ENCODE measurements at places on chromosomes 12 and 14.
A peak's percentile ranks its signal among the peaks of the same experiment; 100 is the strongest.

DNA sequence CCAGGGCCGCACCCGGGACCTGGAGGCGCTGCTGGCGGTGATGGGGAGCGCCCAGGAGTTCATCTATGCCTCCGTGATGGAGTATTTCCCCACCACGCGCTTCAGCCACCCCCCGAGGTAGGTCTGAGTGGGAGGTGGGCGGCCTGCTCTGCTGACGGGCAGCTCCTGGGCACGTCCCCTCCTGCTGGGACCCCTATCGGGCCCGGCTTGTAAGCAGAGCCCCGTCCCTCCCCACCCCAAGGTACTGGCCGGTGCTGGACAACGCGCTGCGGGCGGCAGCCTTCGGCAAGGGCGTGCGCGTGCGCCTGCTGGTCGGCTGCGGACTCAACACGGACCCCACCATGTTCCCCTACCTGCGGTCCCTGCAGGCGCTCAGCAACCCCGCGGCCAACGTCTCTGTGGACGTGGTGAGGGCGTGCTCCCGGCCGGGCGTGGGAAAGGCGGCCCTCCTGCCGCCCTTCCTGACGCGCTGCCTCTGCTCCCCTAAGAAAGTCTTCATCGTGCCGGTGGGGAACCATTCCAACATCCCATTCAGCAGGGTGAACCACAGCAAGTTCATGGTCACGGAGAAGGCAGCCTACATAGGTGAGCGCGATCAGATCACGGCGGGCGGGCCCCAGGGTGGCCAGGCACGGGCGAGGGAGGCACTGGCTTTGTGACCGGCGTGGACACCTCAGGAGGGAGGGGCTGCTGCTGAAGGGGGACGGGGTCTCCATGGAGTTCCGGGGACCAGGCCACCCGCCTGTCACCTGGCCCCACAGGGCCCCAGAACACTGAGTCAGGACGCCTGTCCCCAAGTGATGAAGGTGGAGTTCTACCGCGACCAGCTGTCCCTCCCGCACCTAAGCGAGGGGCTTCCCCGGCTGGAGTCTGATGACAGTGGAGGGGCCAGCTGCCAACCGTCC is 7.3 kb downstream of the PLD4 start:
- no peak for DNase-seq

DNA sequence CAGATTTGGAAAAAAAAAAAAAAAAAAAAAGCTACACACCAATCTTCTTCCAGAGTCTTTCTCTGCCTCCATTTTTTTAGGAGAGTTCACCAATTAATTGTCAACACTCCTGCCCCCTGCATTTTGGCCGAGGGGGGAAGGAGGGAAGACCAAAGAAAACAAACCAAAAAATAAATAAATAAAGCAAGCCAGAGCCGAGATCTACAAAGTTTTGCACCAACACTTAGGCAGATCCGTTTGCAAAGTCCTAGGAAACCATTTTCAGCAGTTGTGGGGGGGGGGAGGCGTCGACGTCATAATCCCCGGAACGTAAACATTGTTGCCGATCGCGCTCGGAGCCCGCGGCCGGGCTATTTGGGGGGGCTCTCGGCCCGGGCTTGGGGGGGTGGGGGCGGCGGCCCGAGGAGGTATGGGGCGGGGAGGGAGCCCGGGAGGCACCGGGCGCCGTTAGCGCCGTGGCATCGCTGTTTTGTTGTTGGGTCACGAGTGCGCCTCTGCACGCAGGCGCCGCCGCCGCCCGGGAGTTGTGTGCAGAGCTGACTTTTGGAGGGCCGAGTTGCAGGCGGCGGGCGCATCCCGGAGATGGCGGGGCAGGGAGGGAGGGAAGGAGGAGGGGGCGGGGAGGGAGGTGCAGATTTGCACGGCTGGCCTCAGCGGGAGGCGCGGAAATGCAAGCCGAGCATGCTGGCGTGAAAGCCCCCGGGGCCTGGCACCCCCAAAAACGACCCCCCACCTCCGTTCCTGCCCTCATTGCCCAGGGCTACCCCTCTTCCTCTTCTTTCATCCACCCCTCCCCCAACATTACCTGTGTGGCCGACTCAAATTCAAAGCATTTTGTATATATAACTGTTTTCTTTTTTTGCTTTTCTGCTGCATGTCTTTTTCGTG is 598 bp downstream of the KDM2B start:
- DNase-seq: peak; percentile 91

- DNase-seq: no peak
Observed at GRCh38 chr12:124361074-124361970, 66.4 kb downstream of the RFLNA start.

DNA sequence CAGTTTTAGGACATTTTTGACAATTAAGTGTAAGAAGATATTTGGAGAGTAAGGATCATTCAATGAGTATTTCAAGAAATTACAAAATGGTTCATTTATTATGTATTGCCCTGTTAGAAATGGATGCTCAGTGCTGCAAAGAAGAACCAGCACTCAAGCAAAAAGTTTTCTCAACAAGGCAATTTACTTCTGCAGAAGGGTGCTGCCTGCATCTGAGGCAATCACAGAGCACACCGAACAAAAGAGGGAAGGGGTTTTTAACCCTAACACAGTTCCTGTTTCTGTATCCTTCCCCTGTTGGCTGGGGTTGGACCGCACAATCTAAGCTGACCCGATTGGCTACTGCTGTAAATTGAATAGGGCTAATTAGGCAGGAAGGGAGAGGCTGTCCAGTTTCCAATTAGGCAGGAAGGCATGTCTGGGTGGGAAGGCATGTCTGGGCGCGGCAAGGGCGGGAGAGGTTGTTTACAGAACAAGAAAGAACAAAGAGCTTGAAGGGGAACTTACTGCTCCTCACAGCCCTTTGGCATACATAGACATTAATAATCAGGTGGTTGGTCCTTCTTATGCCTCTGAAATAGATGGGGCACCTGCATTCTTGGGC is 41.4 kb downstream of the SPTSSA start:
- no peak for DNase-seq

GRCh38 chr14:75046899-75047298 is 4.4 kb downstream of the MLH3 start:
- no peak for DNase-seq

DNA sequence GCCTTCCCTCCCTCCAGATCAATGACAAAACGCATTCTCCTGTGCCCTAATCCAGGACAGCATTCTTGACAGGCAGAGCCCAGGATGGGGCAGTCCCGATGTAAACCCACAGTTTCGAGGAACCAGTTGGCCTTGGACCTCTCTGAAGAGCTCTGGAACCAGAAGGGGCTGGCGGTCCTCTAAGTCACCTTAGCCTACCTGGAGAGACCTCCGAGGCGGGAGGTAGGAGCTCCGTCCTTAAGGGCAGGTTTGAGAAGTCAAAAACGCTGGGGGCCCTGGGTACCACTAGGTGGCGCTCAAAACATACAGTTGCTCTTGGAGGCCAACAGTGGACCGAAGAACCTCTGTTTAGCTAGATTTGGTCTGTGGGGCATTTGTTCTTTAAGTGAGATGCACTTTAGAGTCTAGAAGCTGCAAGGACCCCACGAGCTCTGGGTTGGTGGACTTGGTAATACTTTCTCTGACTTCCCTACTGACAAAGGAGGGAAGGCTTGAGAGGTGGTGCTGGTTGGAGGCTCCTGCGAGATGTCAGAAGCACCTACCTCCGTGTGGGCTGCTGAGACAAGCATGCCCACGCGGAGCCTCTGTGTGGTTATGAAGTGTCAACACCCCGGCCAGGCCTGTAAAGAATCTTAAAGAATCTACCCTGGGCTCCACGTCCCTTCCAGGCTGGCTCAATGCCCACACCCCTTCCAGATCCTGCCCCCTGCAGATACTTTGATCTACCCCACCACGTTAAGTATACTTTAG is 74.8 kb upstream of the CHST11 start:
- DNase-seq: peak; percentile 72

GRCh38 chr12:608921-609320 is 54.3 kb downstream of the NINJ2 start:
- DNase-seq: no peak

GRCh38 chr14:73191441-73191840 is 45.9 kb upstream of the PAPLN start:
- DNase-seq: no peak

DNA sequence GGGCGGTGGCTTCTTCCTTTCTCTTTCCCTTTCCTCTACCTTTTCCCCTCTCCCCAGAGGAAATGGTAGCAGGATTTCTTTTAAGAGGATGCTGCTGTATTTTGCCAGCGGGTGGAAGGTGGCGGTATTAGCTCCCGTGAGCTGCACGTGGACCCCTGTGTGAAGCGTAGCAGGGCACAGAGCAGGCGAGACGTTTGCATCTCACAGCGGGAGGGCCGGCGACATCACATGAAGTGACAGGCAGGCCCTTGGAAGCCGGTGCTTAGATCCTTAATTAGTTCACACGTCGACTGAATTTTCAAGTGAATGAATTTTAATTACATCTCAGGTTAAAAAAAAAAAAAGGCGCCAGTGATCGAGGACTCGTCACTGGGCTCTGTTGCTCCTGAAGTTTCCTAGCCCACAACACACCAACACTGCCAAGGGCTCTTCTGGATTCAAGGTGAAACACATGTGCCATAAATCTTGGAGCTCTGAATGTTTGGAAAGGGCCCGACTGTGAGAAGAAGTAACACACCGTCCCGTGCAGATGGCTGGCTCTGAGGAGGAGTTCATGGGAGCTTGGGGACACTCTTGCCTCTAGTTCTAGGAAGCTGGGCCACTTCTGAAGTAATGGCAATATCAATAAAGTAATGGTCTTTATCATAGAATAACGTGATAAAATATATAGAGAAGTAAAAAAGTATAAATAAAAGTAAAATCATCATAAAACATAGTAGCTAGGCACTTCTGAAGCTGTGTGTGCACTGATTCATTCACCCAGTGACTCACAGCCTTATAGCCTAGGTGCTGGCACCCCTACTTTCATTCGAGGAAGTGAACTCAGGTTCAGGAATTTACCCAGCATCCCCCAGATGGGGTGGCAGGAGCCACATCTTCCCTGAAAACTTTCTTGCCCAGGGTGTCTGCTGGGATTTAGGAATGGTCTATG is 75.3 kb downstream of the AACS start:
- DNase-seq: no peak

- peak; percentile 23 for DNase-seq
Observed at GRCh38 chr14:103848175-103849077, 1.1 kb upstream of the PPP1R13B start.

DNA sequence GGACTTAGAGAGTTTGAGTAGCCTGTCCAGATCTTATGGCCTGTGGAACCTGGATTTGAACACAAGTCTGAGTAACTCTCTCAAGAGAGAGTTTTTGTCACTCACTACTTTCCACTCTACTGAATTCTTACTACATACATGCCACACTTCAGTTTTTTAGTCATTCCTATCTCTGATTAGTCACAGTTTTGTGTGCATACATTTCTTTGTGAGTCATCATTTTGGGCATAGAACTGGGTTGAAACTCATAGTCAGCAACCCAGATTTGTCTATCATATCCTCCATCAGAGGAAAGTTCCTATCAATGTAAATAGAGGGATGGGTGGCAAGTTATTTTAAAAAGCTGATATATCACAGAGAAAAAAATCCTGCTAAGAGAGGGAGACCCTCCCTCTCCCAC is 42.9 kb downstream of the FLRT2 start:
- no peak for DNase-seq

DNA sequence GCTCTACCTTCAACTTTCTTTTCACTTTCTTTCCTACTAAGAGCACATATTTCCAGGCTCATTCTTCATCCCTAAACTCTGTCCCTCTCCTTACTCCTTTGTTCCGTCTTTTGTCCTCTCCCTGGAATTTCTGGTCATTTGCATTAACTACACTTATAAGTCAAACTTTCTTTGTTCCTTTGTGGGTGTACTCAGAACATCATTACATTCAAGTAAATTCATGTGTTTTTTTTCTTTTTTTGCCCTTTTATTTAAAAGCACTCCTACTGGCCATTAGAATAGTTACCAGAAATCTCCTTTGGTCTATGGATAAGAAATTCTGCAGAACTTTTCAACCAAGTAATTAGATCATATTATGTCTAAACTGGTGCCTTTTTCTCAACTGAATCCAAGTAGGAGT is 802.6 kb downstream of the DIO2 start:
- no peak for DNase-seq

- DNase-seq: no peak
Observed at GRCh38 chr12:129028844-129029243, 175.6 kb downstream of the GLT1D1 start.

GRCh38 chr14:69044965-69045555 is 66.0 kb upstream of the ACTN1 start:
- DNase-seq: no peak

DNA sequence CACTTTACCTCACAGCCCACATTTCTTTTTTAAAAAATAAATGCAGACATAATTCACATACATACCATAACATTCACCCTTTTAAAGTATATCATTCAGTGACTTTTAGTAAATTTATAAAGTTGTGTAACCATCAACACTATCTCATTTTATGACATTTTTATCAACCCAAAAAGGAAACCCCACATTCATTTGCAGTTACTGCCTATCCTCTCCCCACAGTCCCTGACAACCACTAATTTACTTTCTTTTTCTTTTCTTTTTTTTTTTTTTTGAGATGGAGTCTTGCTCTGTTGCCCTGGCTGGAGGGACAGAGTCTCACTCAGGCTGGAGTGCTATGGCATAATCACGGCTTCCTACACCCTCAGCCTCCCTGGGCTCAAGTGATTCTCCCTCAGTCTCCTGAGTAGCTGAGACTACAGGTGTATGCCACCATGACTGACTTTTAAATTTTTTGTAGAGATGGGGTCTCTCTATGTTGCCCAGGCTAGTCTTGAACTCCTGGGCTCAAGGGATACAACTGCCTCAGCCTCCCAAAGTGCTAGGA is 1.5 kb upstream of the EP400 start:
- DNase-seq: no peak

DNA sequence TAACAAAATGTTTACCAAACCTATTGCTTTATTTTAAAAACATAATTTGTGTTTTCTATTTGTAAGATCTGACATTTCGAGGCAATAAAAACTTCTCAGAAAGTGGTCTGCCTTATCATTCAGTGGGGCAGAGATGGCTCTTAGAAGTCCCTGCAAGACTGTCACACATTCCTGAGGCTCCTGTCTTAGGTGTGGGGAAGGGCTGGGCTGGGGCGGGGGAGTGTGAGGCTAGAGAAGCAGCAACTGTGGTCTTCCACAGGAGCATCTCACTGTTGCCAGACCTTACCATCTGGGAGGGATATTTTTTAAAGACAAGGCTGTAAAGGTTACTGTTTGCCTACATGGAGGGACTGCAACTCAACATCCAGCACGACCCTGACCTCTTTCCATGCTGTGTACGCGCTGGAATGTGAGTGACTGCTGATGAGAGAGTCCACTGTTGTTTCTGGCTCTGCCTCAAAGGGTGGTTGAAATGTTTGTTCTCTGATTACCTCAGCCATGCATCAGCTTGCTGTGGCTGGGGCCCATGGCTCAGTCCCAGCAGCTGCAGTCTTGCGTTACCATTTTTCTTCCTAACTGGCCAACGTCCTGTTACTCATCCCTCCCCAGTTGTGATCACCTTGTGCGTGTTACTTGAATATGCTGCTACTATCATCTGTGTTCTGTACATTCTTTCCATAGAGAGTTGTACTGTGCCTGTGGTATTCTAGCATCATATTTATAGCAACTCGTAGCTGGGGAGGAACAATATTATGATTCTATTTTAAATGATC is 12.4 kb downstream of the ERG28 start:
- no peak for DNase-seq

- peak; percentile 91 for DNase-seq
Observed at GRCh38 chr12:111599453-111600204, 514 bp upstream of the ATXN2 start.

- DNase-seq: no peak
Observed at GRCh38 chr12:115387467-115387901, 703.5 kb upstream of the TBX3 start.

Data from CD8-positive, alpha-beta T cell (primary cell).